NCI-H1694 treated with DMSO at 0.1 percent for 48 hours (cell line): ENCODE measurements at places on chromosomes 12 and 14.

- DNase-seq: no peak
Measured at GRCh38 chr12:32467959-32468863, 68.9 kb downstream of the FGD4 start.

DNA sequence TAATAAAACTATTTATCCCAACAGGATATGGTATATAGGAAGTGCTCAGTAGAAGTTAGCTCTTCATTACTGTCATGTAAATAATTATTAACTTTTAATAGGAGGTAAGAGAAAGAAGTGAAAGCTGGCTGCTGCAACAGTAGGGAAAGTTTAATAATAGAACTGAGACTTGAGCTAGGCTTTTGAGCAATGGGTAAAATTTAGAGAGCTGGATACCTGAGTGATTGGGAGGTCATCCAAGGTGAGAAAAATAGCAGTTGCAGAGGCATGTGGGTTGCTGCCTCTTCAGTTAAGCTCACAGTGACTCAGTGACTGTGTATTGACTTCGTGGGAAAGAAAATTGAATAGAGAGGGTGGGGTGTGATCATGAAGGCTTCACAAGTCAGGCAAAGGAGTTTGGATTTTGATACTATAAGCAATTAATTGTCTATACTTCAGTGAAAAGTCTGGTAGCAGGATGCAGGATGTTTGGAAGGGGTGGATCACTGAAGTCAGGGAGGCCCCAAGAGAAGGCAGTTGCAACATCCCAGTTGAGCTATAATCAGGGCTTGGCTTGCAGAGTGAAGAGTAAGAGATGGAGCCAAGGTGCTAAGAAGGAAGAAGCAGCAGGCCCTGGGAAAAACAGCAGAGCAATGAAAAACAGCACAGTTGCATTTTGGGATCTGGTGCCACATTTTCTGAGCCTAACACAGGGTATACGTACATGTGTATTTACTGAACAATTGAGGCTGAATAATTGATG is 172.0 kb upstream of the FRMD6 start:
- peak; percentile 25 for DNase-seq

GRCh38 chr14:103257211-103257962 is 76.7 kb upstream of the EIF5 start:
- peak; percentile 37 for DNase-seq

DNA sequence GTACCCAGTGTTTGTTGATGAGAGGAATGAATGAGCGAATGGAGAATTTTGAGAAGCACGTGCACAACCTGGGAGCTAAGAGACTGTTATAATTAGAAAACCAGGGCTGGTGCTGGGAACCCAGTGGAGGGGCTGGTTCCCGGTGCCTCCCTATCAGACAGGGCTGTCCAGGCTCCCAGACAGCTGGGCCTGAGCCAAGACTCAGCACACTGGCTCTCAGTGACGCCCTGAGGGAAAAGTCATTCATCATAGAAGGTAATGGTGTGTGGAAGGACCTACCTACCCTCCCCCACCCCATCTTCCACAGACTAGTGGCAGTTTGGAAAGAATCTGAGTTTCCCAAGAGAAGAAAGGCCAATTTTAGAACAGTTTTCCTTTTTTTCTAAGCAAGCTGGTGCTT is 34.7 kb downstream of the KCNA5 start:
- DNase-seq: no peak

DNA sequence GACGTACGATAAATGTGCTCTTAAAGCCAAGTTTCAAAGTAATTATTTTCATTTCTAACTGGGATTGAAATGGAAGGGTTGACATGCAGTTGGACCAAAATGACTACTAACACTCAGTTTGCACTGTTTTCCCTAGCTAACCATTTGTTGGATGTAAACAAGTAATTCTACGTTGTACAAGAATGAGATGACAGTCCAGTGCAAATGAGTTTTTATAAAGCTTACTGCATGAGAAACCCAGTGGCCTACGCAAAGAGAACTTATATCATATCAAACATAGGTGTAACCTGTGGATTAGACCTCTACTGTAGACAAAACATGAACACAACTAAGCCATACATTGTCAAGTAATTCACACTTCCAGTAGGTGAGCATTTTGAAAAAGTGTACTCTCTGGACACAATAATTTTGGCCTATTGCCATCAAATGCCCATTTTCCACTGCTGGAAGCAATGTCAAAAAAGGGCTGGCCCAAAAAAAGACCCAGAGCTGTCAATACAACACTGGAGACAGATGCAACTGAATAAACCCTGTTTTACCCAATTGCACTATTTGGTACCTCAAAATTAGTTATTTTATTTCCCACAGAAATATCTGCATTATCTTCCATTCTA is 12.8 kb downstream of the SLC38A2 start:
- DNase-seq: no peak
